ENCODE measurements at places on chromosomes 1 and 21.
A peak's percentile ranks its signal among the peaks of the same experiment; 100 is the strongest.

- no peak for DNase-seq
Measured at GRCh38 chr1:164633997-164634396, 75.0 kb downstream of the PBX1 start.

- no peak for DNase-seq
Measured at GRCh38 chr1:113109908-113110554, 37.0 kb downstream of the LRIG2 start.

DNA sequence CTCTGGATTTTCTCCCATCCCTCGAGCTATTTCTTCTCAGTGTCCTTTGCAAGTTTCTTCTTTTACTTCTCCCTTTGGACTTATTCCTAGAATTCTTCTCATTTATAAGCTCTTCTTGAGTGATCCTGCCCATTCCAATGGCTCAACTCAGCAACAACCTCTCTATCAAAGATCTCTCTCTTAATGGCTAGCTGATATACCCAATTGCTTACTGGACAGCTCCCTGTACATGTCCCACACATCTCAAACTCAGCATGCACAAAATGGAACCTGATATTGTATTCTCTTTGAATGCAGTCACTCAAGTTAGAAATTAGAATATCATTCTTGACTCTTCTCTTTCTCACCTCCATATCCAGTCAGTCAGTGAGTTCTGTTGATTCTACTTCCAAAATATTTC, 48.6 kb downstream of the SLC25A24 start:
- no peak for DNase-seq

GRCh38 chr1:162281426-162281825, 95.2 kb downstream of the SPATA46 start:
- DNase-seq: no peak

GRCh38 chr1:110229348-110230001, 19.4 kb downstream of the KCNC4 start:
- peak; percentile 89 for DNase-seq

- DNase-seq: no peak
Measured at GRCh38 chr1:230875370-230875769, 7.0 kb upstream of the C1orf198 start.

DNA sequence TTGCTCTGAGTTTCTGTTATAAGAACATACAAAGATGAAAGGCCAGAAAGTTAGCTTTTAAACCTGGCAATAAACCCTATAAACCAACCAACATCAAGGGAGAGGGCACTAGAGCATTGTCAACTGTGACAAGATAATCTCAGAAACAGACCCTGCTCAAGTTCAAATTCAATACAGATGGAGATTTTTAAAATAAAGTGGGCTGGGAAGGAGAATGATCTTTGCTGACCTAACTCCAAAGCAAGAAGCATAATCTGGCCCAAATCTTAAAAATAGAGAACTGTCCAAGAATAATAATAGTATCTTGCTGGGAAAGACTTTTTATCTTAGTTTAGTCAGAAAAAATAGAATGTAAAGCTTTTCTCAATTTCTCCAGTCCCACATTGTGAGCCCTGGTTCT, 485.5 kb downstream of the DISC1 start:
- no peak for DNase-seq

DNA sequence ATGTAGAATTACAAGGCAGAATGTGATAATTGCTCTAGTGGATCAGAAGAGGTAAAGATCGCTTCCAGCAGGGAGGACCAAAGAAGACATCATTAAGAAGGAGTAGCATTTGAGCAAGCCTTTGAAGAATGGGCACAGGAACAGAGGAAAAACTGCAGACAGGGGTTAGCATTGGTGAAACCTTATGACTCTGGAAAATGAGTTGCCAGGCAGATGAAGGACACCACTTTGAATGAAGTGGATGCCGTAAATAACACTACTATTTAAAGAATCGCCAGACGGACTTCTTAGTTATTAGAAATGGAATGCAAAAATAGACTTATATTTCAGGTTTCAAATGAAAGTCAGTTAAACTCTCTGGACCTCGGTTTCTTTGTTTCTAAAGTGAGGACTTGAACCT, 727.7 kb downstream of the USP25 start:
- no peak for DNase-seq

DNA sequence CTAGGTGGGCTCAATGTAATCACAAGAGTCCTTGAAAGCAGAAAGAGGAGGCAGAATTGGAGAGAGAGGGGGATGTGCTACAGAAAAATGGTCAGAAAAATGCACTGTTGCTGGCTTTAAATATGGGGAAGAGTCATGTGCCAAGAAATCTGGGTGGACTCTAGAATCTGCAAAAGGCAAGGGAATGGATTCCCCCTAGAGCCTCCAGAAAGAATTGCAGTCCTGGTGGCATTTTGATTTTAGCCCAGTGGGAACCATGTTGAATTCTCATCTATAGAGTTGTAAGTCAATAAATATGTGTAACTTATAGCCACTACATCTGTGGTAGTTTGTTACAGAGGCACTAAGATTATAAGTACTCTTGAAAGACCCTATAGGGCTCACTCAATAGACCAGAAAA, 210.3 kb downstream of the ASTN1 start:
- DNase-seq: peak; percentile 17

- no peak for DNase-seq
Measured at GRCh38 chr1:198933515-198934222, 294.8 kb downstream of the PTPRC start.

DNA sequence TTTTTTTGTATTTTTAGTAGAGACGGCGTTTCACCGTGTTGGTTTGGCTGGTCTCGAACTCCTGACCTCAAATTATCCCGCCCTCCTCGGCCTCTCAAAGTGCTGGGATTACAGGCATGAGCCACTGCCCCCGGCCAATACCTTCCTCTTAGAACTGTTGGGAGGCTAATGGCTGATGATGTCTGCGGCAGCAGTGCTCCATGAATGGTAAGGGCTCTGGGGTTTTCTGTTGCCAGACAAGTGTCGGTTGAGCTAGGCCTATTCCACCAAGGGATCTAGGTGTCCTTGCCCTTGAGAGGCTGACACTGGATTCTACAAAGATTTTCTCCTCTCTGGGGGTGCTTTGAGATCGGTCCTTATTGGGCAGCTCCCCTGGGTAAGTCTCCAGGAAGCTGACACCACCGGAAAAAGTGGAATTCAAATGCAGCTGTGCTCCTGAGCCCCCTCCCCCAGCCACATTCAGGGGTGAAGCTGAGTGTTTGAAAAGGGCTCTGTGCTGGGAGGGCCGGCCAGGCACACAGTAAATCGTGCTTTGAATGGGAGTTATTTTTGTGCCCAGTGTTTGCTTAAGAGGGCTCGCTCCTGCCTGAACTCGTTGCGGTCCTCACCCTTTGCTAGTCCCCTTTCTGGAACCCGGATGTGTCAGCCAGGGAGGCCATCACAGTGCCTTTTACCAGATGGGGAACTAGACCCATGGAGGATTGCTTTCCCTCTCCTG, 5.2 kb downstream of the SOX13 start:
- DNase-seq: peak; percentile 48

DNA sequence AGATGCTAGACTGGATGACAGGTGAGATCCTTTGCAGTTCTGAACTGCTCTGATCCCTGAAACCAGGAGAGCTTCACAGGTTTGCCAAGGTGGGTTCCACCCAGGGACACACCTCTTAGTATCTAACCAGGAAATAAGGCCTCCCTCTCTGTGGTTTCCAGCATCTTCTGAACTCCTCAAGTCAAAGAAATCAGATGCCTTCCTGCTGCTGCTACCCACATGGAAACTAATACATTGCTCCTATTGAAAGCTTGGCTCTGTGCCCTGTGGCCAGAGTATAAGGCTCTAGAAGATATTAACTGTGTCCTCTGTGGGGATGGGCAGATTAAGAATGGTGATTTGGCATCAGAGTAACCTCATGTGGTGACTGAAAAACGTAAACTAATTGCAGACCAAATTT, 75.0 kb upstream of the MRPS6 start:
- DNase-seq: no peak

DNA sequence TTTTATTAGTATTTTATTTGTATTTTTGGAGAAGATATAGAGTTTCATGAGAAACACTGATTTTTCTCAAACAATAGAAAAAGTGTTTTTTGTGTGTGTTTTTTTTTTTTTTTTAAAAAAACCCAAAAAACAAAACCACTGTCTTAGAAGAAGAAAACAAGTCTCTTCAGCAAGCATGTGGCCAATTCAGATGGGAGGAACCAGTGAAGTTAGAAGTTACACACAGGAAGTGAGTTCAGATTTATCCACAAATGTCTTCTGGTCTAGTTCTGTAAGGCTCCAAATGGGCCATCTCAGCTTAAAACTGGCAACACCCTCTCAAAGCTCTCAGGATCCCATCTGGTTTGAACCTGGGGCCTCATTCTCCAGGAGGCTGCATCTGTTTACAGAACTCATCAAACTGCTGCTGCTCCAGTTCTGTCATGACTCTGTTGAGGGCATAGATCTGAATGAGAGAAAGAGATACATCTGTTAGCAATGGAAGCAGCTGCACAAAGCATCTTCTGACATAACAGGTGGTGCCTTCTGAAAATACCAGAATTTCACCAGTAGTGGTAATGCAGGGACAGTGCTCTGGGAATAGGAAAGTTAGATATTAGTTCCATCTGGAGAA, 9.8 kb upstream of the ERMAP start:
- DNase-seq: no peak

DNA sequence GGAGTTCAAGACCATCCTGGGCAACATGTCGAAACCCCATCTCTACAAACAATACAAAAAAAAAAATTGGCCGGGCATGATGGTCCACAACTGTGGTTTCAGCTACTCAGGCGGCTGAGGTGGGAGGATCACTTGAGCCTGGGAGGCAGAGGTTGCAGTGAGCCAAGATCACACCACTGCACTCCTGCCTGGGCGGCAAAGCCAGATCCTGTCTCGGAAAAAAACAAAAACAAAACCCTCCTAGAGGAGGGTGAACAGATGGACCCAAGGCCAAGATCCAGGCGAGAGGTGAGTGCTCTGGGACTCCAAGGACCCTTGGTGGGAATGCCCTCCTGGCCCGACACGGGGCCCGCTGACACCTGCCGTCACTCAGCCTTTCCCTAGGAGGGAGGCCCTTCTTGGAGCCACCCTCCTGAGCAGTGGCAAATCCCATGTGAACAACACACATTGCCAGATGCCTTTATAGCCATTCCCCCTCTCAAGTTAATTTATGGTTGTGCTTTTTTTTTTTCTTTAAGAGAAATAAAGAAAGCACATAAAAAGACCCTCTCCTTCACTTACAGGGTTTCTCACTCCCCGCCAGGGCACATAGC, 380 bp downstream of the TFF2 start:
- DNase-seq: no peak

- no peak for DNase-seq
Measured at GRCh38 chr1:240616018-240616417, 4.1 kb upstream of the GREM2 start.

DNA sequence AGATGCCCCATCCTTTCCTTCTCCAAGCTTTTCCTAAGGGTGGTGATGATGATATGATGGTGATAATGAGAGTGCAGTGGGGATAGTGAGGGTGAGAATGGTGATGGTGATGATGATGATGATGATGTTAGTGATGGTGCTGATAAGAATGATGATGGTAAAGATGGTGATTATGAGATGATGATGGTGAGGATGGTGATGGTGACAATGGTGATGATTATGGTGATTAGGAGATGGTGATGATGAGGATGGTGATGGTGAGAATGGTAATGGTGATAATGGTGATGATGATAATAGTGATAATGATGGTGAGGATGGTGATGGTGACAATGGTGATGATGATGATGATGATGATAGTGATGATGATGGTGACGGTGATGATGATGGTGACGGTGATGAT, 4.0 kb downstream of the BSND start:
- no peak for DNase-seq

- DNase-seq: no peak
Measured at GRCh38 chr1:44714532-44714931, 16.4 kb downstream of the RNU5D-1 start.

GRCh38 chr1:6962996-6963911, 178.0 kb downstream of the CAMTA1 start:
- no peak for DNase-seq

DNA sequence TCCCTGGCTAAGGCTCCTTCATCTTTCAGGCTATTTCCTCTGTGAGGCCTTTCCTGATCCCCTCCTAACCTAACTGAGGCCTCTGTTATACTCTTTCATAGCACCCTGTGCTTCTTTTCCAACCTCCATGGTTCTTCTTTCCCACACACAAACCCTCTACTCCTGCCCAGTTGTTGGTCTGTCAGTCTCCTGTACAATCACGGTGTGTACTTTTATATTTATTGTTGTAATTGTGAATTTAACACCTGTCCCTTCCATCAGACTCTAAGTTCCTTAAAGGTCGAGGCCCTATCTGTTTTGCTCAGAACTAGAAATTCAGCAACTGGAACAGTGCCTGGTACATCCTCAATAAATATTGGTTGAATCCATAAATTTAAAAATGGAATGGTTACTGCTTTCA, 100.2 kb upstream of the KCNE2 start:
- no peak for DNase-seq

DNA sequence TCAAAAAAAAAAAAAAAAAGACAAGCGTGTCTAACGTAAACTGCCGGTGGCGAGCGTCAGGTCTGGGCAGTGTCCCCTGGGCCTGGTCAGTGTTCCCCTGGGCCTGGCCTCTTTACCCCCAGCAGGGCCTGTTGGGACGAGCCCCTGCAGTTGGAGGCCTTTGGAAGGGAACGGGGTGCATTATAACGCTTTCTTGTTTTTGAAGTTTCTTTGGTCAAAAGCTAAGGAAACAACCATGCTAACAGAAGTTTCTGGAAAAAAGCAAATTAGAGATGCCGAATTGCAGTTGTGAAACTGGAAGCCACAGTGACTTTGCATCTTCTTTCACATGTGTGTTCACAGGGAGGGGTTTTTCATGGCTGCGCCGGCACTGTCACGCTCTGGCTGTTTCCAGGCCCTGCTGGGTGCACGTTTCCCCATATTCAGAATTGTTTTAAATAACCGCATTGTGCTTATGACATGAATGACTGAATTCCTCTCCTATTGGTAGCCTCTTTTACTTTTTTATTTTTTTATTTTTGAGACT, 16.0 kb downstream of the RRP1 start:
- DNase-seq: no peak

DNA sequence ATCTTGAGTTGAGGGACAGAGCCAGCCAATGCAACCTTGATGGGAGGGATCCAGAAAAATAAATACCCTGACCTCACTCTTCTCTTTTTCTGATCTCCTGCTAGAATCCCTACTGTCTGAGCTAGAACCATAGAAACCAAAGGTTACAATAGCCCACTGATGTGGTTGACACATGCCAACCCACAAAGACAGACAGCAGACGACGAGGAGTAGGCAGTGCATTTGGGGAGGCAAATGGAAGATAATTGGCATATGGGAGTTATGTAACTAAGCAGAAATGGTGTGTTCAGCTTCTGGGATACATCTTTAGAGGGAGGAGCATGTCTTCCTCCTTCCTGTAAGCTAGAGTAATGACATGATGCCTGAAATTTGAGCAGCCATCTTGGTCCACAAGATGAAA, 171.7 kb upstream of the FGGY start:
- DNase-seq: no peak

DNA sequence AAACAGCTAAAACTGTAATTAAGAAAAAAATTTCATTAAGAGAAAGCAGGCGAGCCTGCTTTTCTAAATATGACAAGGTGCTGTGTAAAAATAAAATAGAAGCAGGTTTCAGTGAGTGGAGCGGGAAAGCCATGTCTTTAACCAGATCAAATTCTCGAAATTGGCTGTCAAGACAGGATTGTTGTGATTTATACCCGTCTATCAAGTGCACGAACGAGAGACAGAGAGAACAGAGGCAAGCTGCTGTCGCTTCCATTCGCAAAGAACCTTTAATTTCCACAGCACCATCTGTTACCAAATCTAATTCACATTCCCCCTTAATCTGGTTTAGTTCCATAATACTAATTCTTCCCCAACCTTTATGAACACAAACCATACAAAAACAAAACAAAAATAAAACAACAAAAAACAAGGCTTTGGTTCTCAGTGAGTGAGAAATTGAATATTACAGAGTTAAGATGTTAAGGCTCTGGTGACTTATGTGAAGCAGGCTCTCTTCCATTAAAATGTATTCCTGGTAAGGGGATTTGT, 35.0 kb downstream of the ESRRG start:
- no peak for DNase-seq
